ENCODE measurements at places on chromosomes 2 and 18.

DNA sequence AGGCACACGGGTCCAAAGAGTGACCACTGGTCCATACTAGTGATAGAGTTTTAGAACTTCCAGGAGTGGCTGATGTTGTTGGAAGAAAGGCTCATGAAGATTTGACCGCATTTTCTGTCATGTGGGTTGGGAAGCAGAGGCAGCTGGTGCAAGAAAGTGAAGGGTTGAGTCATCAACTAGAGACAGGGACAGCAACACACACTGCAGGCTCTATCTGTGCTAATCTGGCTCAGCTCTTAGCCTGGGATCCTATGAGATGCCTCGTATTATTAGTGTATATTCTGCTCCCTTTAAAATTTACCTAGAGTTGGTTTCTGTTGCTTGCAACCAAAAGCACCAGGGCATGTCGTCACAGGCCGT, 2.5 kb upstream of the SH3RF3 start:
- DNase-seq: no peak

GRCh38 chr18:36903215-36903928, 74.4 kb downstream of the KIAA1328 start:
- DNase-seq: no peak

GRCh38 chr2:28313220-28313784, 79.4 kb upstream of the FOSL2 start:
- DNase-seq: no peak

- DNase-seq: no peak
Observed at GRCh38 chr2:154912215-154912614, 213.7 kb downstream of the KCNJ3 start.

GRCh38 chr2:169573974-169574299, 272 bp upstream of the FASTKD1 start:
- DNase-seq: no peak

DNA sequence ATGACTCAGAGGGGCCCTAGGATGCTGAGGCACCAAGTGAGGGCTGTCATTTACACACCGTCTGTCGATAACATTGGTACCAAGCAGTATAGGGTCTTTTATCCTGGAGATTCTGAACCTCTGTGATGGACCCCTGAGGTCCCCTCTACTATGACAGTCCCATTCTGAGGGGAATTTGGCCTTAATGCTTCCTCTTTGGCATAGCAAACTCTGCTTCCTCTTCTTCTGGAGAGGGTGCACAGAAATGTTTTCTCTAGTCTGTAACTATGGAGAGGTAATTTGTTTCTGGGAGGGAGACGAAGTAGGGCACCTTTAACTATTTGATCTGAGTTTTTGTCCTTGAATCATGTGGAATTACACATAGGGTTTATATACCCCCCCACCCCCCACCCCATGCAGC, 44.8 kb downstream of the INPP4A start:
- no peak for DNase-seq

Data from hematopoietic multipotent progenitor cell treated with erythropoietin and hydrocortisone succinate and interleukin-3 and kit ligand, for 17 days (in vitro differentiated cells).